ENCODE measurements at places on chromosomes 1 and 21.

- no peak for DNase-seq
Measured at GRCh38 chr1:112618721-112619517, at the start of gene ST7L. Gene ST7L, minus strand, starts transcription at chr1:112619141. Its CDS starts 28 bp downstream, at chr1:112619113.

- DNase-seq: no peak
Measured at GRCh38 chr1:65319141-65319540, 9.8 kb downstream of the DNAJC6 start.

DNA sequence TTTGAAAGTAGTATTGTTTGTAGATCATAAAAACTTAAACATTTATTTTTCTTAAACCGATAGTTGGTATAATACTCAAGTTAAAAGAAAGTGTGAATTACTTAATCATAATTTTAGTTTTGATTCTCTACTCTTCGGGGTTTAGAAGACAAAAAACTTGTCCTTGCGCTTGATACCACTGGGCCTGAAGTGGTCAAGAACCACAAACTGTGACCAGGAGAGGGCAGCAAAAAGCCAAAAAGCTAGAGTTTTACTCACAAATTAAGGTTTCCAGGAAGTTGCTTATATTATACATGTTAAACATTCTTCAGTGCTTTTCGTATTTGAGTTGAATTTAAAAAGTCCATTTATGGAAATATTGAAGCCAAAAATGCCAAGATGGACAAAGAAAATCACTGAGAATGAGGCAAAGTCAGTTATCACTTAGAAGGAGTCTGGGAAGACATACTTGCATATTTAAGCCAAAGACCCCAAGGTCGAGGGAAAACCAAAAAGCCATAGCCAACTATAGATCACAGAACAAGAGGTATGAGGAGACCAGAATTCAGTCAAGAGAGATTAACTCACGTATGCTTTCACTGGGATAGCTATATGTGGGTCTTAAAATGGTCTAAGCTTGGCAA lies 34.2 kb downstream of the EFCAB7 start:
- no peak for DNase-seq

- no peak for DNase-seq
Measured at GRCh38 chr21:39094847-39095579, 88.2 kb downstream of the PSMG1 start.

- DNase-seq: no peak
Measured at GRCh38 chr1:14826172-14826636, 227.7 kb downstream of the KAZN start.

DNA sequence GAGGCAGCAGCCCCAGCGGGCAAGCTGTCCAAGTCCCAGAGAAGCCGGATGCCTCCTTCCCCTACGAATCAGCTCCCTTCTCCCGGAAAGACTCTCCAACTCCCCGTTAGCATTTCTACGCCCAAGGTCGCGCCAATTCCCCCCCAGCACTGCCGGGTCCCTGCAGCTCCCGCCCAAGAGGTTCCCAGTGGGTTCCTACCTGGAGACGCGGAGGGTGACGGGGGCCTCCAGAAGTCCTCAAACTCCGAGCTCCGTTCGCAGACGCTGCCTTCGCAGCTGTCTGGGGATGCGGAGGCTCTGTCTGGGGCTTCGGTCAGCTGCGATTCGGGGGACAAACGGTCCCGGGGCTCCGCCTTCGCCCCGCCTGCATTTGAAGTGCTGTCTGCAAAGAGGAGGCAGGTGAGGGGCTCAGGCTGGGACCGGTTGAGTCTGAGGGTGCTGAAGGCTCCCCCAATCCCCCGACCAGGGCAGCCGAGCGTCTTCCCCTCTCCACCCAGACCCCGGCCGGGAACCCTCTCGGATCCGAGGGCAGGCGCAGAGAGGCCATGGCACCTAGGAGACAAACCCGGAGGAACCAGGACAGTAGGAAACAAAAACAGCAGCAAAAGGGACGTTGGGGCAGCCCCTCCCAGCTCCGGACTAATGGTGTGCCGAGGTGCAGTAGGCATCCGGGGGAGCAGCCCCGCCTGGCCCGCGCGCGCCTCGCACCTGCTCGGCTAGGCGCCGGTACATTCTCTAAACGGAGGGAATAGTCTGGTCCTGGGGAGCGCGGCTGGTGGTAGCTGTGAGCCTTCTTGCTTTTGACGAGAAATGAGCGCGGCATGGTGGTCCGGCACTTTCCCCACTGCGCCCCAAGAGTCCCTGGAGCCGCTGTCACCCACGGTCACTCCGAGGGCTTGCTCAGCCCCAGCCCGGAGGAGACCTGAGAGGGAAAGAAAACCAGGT lies 3.8 kb downstream of the GFI1 start:
- no peak for DNase-seq

DNA sequence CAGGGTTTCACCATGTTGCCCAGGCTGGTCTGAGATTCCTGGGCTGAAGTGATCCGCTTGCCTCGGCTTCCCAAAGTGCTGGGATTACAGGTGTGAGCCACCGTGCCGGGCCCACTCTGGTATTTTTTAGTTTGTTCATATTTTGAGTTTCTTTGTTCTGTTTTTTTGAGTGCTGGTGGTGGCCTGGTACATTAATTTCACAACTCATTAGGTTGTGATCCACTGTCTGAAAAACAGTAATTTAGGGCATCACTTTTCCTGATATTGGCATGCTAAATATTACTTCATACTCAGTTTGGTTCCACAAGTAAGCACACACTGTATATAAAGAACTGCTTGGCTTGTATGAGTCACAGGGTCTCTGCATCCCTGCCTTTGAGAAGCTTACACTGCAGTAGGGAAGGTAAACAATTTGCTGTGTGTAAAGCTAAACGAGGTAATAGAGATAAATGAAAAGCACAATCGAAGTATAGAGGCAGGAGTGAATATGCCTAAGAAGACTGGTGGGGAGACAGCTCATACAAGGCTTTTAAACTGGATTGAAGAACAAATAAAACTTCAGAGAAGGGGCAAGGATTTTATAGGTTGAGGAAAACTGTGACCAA lies 7.7 kb downstream of the SNX27 start:
- no peak for DNase-seq

DNA sequence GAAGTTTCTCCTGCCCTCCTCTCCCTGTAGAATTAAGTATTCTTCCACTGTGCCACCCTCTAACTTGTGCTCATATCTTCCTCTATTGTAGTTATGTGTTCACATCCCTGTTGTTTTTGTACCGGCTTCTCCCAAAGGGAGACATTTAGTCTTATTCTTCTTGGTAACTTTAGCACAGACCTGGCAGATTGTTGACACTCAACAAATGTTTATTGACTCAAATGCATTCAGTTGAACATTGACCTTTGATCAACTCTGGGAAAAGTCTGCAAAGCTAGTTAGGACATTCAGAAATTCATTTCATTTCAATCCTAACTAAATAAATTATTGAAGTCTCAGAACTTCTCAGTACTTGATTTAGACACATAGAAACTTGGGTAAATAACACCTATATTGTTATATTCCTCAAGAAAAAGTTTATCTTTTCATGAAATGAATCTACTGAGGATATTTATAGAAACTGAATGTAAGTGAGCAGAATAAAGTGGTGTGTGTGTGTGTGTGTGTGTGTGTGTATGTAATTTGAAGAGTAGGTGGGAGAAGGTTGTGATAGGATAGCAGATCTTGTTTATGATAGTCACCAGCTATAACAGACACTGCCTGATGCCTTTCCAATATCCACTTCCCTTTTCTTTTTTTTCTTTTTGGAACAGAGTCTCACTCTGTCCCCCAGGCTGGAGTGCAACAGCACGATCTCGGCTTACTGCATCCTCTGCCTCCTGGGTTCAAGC lies 872.4 kb upstream of the CXADR start:
- DNase-seq: no peak

DNA sequence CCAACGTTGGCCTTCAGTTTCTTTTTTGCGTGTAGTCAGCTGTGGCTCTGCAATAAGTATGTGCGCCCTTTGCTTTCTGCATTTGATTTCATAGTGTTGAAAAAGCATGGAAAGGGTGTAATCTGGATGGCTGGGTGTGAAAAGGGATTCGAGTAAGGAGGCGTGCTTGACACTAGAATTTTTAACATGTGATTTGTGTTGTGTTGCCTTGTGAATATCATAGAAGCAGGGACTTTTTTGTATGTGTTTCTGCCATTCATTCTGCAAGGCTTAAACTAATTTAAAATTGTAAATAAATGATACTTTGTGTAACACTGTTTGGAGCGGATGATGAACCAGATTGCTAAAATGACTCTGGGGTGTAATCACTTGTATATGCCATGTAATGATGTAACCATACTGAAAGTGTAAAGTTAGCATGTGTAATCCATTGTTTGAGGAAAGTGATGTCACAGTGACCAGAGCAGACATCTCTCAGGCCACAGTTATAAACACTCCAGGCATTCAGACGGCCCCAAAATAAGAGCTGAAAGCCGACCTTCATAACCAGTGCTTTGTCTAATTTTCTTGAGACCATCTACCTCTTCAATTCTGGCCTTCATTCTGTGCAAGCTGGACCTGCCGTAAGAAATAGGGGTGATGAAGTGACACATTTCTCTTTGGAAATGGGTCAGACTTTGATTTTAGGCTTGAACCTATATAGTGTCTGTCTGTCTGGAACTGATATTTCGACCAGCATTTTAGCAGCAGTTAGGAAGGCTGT lies 618 bp downstream of the SH3BGR start:
- no peak for DNase-seq

DNA sequence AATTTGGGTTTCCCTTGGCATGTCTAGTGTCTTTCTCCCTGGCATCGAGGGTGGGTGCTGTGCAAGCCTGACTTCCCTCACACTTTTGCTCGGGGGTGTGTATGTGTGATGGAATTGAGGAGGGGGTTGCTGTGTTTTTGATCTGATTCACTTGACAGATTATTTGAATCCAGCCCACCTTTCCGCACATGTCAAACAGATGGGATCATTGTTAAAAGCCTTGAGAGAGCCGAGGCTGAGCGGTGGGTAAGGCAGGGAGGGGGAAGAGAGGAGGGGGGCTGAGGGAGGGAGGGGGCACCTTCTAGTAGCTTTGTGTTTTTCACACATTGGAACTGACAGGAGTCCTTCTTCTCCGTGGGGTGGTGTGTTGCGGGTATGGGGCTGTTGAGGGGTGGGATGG lies 90.0 kb downstream of the PAPPA2 start:
- DNase-seq: no peak

DNA sequence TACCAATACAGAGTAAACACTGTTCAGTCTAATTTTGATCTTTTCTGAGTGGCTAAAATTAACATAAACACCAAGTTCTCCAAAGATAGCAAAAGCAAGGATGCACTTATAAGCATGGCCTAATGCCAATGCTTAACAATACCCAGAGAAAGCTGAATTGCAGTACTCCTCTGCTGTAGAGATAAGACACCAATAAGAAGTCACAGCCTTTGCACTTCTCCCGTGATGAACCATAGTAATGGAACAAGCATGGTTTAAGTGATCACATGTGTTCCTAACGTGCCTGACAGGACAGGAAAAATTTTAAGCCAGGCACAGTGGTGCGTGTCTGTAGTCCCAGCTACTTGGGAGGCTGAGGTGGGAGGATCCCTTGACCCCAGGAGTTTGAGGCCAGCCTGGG lies 5.6 kb downstream of the PRDX1 start:
- no peak for DNase-seq

DNA sequence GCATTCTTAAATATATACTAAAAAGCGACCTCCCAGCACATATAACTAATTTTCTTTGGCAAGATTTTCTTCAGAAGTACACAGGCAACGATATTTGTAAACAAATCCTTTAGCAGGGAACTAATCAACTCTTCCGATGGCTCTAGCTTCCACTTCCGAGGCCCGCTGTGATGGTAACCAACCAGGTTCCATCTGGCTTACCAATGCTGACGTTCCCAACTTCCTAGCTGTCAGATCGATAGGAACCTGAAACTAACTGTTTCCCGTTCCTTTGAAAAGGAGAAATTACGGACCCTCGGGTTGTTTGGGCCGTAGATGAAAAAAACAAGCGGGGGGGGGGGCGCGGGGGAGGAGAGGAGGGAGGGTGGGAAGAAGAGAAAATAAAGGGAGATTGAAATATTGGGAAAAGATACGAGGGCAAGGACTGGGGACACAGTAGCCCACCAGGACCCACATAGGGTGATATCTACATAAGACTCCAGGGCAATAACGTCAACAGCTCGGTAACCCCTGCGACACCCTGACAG lies 513 bp downstream of the GTF2B start:
- no peak for DNase-seq

DNA sequence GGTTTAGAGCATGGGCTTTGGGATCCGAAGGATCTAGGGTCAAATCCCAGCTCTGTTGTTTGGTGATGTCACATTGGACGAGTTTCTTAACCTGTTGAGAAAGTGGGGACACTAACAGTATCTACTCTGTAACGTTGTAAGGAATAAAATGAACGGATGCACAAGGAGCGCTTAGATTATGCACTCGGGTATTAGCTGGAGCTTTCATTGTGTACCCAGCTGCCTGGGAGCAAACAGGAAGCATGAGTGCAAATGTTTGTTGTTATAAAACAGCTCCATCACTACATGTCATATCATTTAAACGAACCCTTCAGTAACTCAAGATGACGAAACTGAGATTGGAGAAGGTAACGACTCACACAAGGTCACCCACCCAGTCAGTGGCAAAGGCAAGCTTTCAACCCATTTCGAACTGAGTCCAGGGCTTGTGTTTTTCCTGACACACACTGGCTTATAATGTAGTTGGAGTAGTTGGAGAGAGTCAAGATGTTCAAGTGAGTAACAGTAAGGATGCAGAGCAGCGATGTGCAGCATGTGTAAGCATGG lies 16.2 kb upstream of the SLC6A17 start:
- DNase-seq: no peak

DNA sequence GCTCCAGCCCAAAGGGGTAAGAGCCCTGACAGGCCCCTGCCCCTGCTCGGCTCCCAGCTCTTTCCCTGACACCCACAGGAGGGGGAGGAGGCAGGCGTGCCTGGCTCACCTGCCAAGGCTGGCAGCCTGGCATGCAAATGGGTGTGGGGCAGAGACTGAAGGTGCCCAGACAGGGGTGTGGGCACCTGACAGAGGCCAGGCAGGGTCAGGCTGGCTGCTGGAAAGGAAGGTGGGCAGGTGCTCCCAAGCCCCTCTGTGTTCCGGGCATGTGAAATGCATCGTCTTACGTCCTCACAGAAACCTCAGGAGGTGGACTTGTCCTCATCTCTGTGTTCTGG lies 19.4 kb upstream of the CASZ1 start:
- no peak for DNase-seq

DNA sequence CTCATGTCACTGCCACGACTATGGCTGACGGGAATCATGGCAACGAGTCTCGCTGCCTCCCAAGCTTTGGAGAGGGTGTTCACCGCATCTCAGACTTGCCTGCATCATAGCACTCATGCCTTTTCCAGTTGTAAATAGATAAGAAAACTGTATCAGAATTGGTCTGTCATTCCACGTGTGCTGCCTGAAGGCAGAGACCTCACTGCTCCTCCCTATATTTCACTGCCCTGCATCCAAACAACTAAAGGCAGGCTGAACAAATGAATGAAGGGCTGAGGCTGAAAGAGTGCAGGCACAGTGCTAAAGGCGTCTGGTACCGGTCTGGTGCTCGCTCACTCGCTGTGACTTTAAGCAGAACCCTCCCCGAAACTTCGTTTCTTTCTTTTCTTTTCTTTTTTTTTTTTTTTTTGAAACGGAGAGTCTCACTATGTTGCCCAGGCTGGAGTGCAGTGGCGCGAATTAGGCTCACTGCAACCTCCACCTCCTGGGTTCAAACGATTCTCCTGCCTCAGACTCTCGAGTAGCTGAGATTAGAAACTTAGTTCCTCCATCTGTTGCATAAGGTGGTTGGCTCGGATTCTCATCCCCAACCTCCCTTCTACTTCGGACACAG lies 542 bp downstream of the EIF2B3 start:
- no peak for DNase-seq

- no peak for DNase-seq
Measured at GRCh38 chr21:29155933-29156260, 25.5 kb downstream of the MAP3K7CL start.
